Neuronal stem cell (in vitro differentiated cells): ENCODE measurements at places on chromosomes 7 and 10.

GRCh38 chr7:34036972-34037792, 131.8 kb downstream of the BMPER start:
- DNase-seq, result no peak

DNA sequence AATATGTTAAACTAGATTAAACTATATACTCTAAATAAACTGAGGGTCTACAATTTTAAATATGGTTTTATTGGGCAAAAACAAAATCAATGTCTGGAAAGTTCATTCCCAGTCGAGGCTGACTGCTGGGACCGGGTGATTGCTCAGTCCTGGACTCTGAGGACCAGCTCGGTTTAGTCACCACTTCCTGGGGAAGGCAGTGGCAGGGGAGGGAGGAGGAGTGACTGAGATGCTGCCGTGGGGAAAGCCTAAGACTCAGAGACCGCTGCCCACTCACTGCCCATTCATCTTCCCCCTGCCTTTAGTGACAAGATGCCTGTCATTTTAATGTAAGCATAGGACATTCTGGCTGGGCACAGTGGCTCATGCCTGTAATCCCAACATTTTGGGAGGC, 29.0 kb downstream of the ATOH7 start:
- DNase-seq, result no peak

- no peak for DNase-seq
These were observed 495.8 kb downstream of the PLXNA4 start for GRCh38 chr7:132080467-132080866.

DNA sequence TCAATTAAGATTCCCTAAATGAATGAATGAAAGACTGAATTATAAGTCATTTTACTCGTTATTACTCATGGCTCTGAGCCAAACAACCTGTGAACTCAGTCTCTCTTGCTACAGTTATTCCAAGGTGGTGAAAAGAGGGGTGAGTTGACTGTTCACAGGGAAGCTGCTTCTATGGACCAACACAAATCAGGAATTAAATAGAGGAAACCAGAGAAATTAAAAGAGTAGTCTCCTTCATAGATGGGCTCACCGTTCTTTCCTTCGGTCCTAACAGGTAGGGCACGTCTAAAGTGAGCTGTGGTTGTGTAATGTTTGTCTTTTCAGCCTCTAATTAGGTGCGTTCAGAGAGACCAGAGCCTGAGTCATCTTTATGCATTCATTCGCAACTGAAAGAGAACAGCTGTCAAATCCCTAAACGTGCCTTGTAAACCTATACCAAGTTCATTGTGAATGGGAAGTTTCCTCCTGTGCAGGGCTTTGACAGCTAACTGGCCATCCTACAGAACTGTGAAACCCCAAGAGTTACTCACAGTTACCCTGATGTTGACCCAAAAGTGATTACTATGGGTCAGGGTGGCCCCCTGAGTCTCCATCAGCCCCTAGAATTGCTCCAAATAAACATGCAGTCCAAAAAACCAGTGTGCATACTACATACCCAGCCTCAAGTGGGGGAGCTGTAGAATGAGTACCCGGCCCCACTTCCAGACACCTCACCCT, 18.2 kb upstream of the C10orf53 start:
- DNase-seq, result no peak

DNA sequence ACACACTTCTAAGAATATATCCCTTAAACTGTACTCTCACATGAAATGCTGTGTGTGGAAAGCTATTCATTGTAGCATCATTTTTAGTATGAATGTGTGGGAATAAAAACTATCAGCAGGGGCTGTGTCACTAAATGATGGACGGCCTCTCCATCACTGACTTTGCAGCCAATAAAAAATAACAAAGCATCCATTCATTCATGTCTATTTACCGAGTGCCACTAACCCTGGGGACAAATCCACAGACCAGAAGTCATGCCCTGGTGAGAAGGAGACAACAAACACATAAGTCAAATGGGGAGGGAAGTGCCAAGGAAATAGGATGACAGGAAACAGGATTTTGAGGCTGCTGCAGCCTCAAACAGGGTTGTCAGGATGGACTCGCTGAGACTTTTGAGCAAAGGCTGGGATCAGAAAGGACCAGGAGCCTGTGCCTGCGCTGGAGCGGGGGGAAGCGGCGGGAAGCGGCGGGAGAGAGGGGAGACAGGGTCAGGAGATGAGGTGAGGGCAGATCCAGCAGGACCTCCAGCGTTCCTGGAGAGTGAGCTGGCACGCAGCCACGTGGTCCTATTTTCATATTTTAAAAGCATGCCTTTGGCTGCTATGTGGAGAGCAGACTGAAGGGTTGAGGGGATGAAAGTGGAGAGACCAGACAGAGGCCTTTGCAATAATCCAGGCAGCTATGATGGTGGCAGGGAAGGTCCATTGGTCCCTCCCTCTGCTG, 2.2 kb upstream of the NOM1 start:
- DNase-seq, result no peak

- no peak for DNase-seq
These were observed 105.4 kb upstream of the ZMIZ1 start for GRCh38 chr10:78963074-78964034.

- no peak for DNase-seq
These were observed 59.4 kb downstream of the CALCR start for GRCh38 chr7:93515144-93515543.

DNA sequence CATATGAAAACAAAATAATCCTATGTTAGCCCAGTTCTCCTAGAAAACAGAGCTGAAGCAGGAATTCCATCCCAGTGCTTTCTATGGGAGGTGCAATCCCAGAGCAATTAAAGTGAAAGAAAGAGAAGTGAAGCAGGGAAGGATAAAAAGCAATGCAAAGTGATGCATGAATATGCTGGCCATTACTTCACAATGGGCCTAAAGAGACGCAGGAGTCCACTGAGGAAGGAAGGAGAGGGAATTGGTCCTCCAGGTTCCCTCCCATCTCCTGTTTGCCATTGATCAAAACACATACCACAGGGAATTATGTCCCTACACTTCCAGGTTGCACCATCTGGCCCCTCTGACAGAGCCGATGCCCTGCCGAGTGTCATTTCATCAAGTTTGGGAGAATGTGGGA, 392.2 kb upstream of the NFE2L3 start:
- peak; percentile 14 for DNase-seq

DNA sequence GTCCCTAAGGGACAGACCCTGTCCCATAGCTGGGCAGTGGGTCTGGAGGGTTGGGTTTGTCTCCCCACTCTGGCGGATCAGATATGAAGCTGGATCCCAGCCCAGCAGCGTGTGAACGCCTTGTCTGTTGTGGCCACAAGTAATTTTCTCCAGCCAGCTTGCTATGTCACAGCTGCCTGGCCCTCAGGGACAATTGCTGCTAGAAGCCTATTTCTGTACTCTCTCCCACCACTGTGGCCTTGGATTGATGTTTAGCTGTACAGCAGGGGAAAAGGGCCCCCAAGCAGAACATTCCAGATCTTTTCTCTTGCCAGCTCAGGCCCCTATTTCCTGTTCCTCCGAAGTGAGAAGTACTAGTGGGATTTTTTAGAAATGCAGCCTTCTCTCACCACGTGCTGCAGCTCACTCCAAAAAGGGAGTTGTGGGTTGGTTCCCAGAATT, 53.5 kb upstream of the WAC start:
- no peak for DNase-seq

DNA sequence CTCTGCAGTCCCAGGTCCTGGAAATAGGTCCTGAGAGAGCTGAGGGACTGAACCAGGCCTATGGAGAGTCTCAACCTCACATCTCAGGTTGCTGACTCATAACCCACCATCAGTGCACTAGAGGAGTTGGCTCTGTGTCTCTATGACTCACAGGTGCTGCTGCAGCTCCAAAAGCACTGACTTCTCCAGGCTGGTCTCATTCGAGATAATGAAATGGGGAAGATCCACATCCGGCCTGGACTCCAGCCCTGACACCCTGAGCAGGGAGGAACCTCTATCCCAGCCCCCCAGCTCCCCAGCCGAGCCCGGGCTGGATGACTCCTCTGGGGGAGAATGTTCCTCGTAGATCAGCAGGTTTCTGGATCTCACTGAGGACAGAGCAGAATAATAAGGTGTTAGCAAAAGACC, 35.5 kb upstream of the DGKI start:
- no peak for DNase-seq
